Stimulated activated memory B cell treated with anti-CD40 and anti-IgM and Interleukin-4, amounts not matched to agents 10 μg/mL and 1 μg/mL and 100 μg/mL, for 72 hours (primary cell): ENCODE measurements at places on chromosomes 2 and 18.

DNA sequence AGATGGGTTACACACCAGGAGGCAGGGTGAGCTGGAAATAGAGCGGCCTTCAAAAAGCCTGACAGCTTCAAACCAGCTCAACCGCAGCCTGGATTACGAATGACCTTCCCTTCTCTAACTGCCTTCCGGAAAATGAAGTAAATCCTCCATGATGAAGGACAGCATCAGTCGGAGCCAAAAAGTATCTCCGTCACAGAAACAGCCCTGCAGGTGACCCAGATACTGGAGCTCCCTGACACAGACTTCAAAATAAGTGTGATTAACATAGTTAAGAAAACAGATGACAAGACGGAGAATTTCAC lies 10.3 kb upstream of the CIB4 start:
- no peak for ATAC-seq

DNA sequence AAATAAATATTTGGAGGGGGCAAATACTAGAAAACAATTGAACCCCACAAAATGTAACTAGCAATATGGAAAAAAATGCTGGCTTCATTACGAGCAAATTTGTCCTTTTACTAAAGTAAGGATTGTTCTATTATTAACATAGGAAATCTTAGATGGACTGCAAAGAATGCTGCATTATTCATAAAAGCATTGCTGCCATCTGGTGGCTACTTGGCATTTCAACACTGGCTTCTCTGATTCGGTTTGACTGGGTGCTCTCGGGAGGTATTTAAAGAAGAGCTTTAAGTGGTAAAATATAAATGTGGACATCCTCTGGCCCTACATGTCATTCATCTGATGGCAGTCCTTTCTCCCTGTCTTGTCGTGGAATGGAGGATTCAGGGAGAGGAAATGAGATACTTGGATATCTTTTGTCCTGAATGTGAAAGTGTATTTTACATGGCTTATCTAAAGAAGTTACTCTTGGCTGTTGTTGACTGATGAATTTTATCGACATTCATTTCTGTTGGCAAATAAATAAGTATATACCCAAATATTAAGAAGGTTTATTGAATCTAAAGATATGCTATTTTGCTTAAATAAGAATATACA lies 130.2 kb downstream of the ARHGAP15 start:
- no peak for ATAC-seq

DNA sequence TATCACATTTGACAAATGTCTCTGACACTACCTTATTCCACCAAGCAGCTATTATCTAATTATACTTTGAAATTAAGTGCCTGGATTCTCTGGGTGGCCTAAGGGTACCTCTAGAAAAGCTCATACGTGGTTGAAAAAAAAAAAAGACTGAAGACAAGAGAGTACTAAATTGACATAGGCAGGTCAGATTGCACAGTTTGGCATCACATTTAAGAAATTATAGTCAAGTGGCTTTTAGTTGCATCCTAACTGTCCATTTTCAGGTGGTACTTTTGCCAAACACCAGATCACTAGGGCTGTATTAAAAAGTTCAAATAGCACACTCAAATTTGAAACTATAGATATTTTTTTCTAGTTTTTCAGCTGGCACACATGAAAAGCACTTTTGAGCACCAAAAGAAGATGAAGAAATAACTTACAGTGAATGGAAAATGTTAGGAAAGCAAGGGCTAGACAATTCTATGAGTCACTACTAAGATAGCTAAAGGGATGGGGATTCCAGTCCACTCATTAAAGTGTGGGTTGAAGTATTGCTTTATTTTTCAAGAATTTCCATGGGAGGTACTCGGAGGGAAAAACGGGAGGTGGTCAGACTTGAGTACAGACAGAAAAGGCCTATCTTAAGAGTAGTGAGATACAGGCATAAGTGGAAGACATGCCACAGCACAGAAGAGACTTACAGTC lies 106.5 kb upstream of the COL5A2 start:
- ATAC-seq, result no peak

- ATAC-seq, result no peak
These were observed 105.6 kb upstream of the RFX8 start for GRCh38 chr2:101580528-101580927.

- ATAC-seq, result no peak
These were observed 242.7 kb downstream of the CNTNAP5 start for GRCh38 chr2:124267794-124268193.

- no peak for ATAC-seq
These were observed 446.1 kb upstream of the MYT1L start for GRCh38 chr2:2777213-2777612.

- no peak for ATAC-seq
These were observed 26.9 kb downstream of the C18orf63 start for GRCh38 chr18:74342416-74343043.

- no peak for ATAC-seq
These were observed 3.6 kb upstream of the DGKD start for GRCh38 chr2:233350708-233351107.

DNA sequence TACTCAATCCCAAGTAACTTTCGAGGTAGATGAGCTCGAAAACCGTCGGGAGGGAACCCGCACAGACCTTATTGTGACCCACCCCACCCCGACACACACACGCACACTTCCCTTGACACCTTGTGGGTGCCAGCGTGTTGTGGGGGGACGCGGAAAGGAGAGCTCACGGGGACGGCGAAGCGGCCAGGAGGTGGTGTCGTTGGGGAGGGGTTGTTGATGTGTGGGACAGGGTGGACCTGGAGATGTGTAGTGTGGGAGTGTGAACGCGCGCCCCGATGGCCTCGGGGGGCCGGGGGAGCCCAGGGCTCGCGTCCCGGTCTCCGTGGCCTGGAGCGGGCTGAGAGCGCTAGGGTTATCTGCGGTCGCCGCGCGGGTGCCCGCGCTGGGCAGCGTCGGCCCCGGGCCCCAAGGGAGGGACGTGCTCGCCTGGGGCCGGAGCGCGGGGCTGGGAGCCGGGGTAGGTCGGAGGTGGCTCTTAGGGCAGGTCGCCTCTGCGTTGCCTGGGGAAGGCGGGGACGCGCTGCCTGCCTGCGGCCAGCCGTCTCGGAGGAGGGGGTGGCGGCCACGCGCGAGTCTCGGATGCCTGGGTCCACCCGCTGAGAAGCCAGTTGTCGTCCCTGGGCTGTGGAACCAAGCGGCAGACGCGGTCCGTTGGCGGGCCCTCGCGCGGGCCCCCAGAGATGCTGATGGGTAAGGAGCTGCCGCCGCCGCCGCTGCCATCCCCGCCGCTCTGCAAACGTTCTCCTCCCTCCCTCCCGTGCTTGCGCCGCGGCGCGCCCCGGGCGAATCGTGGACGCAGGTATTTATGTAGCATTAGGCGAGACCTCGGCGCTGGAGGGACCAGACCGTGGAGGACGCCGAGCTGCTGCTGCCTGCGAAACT lies 1.6 kb downstream of the KLHL29 start:
- ATAC-seq, result peak; percentile 24

GRCh38 chr2:54295911-54296310 lies 39.9 kb upstream of the TSPYL6 start:
- no peak for ATAC-seq

GRCh38 chr2:219552382-219553167 lies 8.7 kb downstream of the TMEM198 start:
- ATAC-seq, result peak; percentile 82

GRCh38 chr2:106219813-106220212 lies 25.7 kb upstream of the UXS1 start:
- ATAC-seq, result no peak

GRCh38 chr2:233354971-233355574 lies 779 bp downstream of the DGKD start:
- ATAC-seq, result peak; percentile 9

GRCh38 chr2:220300806-220301205 lies 673.4 kb downstream of the SLC4A3 start:
- no peak for ATAC-seq

DNA sequence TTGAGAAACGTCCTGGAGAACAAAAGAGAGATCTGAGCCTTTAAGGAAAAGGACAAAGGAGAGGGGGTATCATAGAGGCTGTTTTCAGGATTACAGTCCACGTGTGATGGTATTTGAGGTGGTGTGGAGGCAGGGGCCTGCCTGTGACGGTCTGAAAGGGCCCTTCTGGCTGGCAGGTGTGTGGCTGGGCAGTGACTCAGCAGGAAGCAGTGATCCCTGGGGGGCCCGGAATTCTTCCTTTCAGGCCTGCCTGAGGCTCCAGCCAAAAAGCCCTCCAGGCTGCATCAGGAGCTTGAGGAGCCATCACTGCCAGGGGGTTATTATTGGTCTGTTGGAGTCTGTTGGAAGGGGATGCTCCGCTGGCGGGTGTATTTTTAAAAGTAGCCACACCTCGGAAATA lies 97.2 kb upstream of the TMEM18 start:
- no peak for ATAC-seq

- no peak for ATAC-seq
These were observed 108.1 kb downstream of the AOX1 start for GRCh38 chr2:200693836-200694470.

GRCh38 chr2:205739620-205740019 lies 57.3 kb downstream of the NRP2 start:
- no peak for ATAC-seq

- no peak for ATAC-seq
These were observed 44.8 kb downstream of the CAB39 start for GRCh38 chr2:230757476-230757875.

DNA sequence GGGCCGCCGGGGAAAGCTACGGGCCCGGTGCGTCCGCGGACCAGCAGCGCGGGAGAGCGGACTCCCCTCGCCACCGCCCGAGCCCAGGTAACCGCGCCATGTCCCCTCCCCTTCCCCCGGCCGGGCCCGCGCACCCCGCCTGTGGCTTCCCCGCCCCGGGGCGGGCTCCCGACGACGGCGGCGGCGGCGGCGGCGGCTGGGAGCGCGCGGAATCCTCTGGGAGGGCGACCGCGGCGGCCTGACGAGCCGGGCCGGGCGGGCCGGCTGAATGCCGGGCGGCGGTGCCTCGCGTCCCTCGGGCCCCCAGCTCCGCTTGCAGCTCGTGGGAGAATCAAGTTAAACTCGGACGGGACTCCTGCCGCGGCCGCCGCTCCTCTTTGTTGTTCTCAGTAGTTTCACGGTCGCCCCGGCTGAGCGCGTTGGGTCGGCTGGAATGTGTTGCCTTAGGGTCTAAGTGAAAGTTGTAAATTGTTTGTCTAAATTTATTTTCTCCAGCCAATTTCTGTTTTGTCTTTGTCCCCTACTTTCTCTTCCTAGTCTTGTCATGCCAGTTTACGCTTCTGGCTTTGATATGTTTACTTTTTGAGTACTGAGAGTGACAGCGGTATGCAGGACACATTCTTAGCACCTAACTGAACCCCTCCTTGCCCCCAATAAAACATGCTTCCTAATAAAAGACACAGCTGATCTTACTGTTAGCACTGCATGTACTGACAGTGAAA lies 685 bp downstream of the SMAD4 start:
- peak; percentile 87 for ATAC-seq

GRCh38 chr2:159215116-159215515 lies 71.4 kb downstream of the WDSUB1 start:
- ATAC-seq, result no peak

DNA sequence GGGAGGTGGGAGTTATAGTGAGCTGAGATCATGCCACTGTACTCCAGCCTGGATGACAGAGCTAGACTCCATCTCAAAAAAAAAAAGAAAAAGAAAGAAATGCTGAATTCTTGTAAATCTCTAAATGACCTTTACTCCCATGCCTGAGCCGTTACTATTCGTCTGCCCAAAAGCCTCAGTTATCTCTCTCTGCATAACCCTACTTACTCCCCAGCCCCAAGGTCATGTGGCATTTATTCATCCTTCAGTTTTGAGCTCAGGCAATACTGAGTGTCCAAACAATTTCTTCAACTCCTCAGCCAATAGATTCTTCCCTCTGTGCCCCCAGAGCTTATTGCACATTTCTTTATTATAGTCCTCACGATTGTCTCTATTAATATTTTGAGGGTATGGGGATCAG lies 28.8 kb downstream of the RAB1A start:
- ATAC-seq, result no peak

DNA sequence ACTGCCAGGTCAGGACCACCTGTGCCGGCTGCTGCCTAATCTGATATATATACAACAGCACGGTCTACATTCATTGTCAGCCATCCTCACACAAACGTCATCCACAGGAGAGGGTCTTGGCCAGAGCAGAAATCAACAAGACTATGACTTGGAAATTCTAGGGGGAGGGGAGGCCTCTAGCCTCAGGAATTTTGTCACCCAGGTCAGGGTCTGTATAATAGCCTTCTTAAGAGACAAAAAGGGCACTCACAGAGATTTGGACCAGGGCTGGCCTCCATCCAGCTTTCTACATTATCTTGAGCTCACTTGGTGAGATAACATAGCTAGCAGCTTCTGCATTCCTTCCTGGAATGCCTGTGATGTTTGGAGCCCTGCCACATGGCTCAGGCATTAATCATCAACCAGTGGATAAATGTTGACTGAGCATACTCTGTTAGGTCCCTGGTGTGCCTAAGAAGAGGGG lies 50.4 kb upstream of the CTIF start:
- ATAC-seq, result no peak

GRCh38 chr18:74806700-74807416 lies 209.2 kb downstream of the ZNF407 start:
- ATAC-seq, result peak; percentile 92

DNA sequence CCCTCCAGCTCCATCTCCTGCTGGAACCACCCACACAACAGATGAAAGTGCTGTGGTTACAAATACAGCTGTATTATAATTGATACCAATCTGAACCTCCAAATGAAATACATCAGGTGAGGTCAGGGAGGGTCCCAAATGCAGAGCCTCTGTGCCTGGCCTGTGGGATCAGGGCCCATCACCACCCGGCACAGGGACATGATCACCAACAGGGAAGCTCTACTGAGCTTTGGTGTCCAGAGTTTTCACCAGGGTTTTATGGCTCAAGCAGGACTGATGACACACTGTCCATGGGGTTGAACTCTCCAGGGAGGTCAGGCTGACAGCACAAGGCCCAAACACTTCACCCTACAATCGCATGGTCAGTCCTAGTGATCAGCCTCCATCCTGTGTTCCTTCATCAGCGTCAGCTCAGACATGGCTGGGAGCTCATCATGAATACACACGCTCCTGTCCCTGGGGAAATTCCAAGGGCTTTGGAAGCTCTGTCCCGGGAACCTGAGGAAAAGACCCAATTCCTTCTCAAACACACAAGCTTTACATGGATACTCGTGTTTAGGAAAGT lies 3.9 kb upstream of the PXDN start:
- ATAC-seq, result no peak

DNA sequence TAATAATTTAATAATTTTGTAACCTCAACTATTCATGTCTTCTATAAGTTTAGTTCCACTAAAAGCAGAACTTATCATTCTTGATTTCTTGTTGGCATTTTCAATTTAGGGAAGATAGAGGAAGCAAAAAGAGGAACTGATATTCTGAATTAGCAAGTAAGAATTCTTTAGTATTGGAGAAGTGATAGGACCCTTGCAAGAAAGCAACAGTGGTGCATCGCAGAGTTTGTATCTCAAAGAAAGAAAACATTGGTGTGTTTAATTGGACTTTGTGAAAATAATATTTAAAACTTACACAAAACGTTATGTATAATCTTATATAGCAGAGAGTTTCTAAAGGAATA lies 36.5 kb upstream of the TNFRSF11A start:
- peak; percentile 86 for ATAC-seq

DNA sequence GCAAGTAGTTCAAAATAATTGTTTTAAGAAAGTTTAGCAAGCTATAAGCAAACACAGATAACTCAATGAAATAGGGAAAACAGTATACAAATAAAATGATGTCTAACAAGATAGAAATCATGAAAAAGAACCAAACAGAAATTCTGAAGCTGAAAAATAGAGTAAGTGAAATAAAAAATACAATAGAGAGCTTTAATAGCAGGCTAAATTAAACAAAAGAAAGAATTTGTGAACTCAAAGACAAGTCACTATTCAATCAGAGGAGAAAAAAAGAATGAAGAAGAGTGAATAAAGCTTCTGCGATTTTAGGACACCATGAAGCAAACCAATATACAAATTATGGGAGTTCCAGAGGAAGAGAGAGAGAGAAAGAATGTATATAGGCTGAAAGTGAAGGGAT lies 576.8 kb downstream of the STK39 start:
- no peak for ATAC-seq
